ENCODE measurements at places on chromosomes 7 and 10. TPM values are rescaled to one million over a fixed set of nuclear protein-coding genes. Genes with fewer than 3 reads are reported as not detected.

DNA sequence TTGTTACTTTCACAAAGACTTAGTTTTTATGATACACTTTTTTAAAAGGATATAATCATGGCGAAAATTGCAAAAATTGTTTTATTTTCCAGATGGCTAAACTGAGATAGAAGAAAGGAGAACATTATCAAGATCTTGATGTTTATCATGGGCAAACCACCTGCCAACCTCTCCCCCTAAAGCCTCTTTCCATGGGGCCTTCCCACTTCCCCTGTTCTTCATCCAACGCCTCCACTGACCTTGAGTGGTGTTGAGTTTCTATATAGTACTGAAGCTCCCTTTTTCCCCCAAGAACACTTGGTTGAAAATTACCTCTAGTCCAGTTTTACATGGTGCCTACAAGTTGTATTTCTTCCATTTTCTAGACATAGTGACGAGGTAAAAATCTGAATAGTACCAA lies 5.0 kb downstream of the CREB3L2 start:
- H3K27me3 ChIP-seq = no peaks in the 10 kb centered on the region
- H3K4me3 ChIP-seq = no peak overlapping the region
- H3K27ac ChIP-seq = no peak overlapping the region
- peaks cover 3% of the 10 kb centered on the region for H3K36me3 ChIP-seq

GRCh38 chr7:105322655-105323277 lies 66.0 kb downstream of the SRPK2 start:
- no peak overlapping the region for H3K4me3 ChIP-seq
- no peaks in the 10 kb centered on the region for H3K27me3 ChIP-seq
- H3K36me3 ChIP-seq = no peaks in the 10 kb centered on the region
- H3K4me1 ChIP-seq = no peaks in the 10 kb centered on the region
- H3K27ac ChIP-seq = no peak overlapping the region
- no peak for DNase-seq

DNA sequence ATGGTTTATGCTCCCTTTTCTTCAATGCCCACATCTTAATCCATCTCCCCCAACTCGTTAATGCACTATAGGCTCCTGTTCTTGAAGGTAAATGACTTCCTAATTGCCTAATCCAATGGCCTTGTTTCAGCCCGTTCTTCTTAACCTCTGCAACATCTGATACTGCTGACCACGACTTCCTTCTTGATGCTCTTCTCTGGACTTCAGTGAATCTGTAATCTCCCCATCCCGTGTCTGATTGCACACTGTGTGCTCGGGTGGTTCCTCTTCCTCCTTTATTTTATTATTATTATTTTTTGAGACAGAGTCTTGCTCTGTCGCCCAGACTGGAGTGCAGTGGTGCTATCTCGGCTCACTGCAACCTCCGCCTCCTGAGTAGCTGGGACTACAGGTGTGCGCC lies 58.9 kb downstream of the HIPK2 start:
- no peak overlapping the region for H3K4me3 ChIP-seq
- H3K27ac ChIP-seq = no peak overlapping the region
- peaks cover 31% of the 10 kb centered on the region for H3K36me3 ChIP-seq
- H3K27me3 ChIP-seq = no peaks in the 10 kb centered on the region

GRCh38 chr10:24193330-24193729 lies 15.6 kb upstream of the KIAA1217 start:
- H3K27me3 ChIP-seq = no peaks in the 10 kb centered on the region
- H3K27ac ChIP-seq = no peak overlapping the region
- no peak for DNase-seq
- no peak overlapping the region for H3K4me3 ChIP-seq

FGF8 gene
- total RNA-seq = not detected

GRCh38 chr10:91742229-91742628 lies 56.0 kb upstream of the TNKS2 start:
- H3K27ac ChIP-seq = no peak overlapping the region
- H3K36me3 ChIP-seq = no peaks in the 10 kb centered on the region
- no peaks in the 10 kb centered on the region for H3K4me1 ChIP-seq
- H3K4me3 ChIP-seq = no peak overlapping the region
- DNase-seq = peak; percentile 1
- H3K27me3 ChIP-seq = peaks cover 7% of the 10 kb centered on the region

DNA sequence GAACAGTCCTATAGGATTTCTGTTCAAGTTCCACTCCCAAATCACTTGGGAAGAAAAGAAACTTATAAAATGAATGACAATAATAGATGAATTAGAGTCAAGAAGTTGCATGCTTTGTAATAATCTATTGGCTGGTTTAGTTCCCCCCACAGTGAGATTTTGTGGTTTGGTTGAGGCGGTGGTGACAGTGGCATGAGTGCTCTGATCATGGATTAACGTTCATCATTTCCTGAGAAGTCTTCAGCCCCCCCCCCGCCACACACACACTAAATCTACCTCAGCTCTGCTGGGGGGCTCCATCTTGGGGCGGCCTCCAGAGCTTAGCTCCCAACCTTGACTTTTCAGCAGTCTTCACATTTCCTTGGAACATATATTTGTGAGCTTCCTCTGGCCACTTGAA lies 121.7 kb downstream of the ABCA13 start:
- H3K27me3 ChIP-seq = no peaks in the 10 kb centered on the region
- no peak overlapping the region for H3K4me3 ChIP-seq
- DNase-seq = no peak
- no peaks in the 10 kb centered on the region for H3K36me3 ChIP-seq
- no peaks in the 10 kb centered on the region for H3K4me1 ChIP-seq
- H3K27ac ChIP-seq = no peak overlapping the region

DNA sequence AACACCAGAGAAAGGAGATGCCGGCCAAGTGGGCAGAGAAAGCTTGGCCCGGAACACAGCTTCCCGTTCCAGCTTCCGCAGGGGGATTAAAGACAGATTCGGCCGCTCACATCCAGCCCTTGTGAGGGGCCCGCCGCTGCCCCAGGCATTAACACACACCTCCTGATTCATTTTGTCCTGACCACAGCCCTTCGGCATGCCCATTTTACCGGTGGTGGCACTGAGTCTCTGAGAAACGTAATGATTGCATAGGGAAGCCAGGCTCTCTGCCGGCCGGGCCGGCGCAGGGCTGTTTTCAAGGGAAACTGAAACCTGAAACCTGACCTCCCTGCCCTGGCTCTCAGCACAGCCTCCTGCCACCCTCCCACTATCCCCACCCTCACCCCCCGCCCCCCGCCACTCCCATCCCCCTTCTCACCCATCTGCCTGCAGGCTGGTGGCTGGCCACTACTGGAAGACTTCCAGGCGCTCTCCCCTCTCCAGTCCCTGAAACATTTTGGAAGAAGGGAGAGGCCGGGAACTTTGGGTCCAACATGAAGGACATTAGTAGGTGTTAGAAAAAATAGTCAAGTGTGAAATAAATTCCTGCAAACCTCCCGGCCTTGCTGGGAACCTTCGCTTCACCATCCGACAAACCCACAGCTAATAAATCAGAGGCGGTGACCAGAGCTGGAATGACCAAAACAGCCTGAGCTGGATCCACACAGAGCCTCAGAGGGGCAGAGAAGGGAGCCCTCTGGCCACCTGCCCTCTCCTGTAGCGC lies 83.5 kb upstream of the CUX1 start:
- no peak overlapping the region for H3K27ac ChIP-seq
- H3K4me3 ChIP-seq = no peak overlapping the region
- no peaks in the 10 kb centered on the region for H3K36me3 ChIP-seq
- peak; percentile 47 for DNase-seq

- no peak overlapping the region for H3K4me3 ChIP-seq
- no peaks in the 10 kb centered on the region for H3K36me3 ChIP-seq
- no peaks in the 10 kb centered on the region for H3K4me1 ChIP-seq
- no peak for DNase-seq
These were observed 1142.9 kb upstream of the SORCS1 start for GRCh38 chr10:108307250-108307924.

- no peaks in the 10 kb centered on the region for H3K27me3 ChIP-seq
- H3K36me3 ChIP-seq = no peaks in the 10 kb centered on the region
- DNase-seq = no peak
- no peak overlapping the region for H3K27ac ChIP-seq
These were observed 230.1 kb downstream of the TCERG1L start for GRCh38 chr10:131081376-131081775.

CCDC136 gene
- 8.3 TPM for total RNA-seq

VIM gene
- total RNA-seq = 6,735 TPM

DNA sequence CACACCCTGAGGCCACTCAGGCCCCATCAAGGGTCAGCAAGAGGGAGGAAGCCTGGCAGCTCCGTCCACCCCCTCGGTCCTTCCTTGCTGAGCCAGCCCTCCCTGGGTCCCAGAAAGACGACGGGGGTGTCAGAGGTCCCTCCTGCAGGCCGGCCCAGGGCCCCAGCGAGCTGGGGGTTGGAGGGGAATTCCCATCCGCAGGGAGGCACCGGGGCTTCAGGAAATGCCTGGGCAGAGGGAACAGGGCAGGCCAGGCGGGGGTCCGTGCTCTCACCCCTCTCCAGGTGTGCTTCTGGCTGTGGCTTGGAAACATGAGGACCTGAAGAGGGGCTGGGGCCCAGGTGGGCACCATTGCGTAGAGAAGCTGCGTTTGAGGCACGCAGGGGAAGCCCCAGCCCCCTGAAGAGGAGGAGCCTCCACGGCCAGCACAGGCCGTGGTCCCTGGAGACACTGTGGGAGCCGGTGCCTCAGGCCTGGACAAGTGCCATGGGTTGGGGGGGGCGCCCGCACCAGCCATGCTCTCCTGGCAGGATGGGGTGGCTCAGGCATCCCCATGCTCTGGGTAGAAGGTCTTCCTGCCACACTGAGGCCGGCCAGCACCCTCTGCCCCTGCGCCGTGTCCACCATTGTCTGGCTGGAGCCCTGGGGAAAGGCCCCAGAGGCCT lies 66.7 kb downstream of the PDGFA start:
- peaks cover 7% of the 10 kb centered on the region for H3K4me1 ChIP-seq
- H3K27ac ChIP-seq = no peak overlapping the region

IFIT1B gene
- not detected for total RNA-seq

DNA sequence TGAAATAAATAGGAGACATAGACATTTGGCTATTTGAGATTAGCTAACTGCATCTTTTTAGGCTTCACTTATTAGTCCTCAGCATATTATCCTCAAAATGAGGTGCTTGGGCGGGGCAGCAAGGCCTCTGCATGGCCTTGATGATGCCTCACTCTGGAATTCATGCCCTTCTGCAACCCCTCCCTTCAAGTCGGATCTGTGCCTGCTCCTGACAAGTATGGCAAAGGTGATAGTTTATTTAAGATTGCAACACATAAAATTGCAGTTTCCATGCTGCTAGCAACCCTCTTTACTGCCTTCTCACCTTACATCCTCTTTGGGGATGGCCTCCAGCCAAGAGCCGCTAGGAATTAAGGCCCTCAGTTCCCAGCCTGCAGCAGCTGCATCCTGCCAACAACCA lies 241.3 kb upstream of the ADARB2 start:
- H3K4me1 ChIP-seq = no peaks in the 10 kb centered on the region
- no peak for DNase-seq
- H3K27ac ChIP-seq = no peak overlapping the region
- H3K36me3 ChIP-seq = no peaks in the 10 kb centered on the region
- H3K4me3 ChIP-seq = no peak overlapping the region

- H3K36me3 ChIP-seq = no peaks in the 10 kb centered on the region
- DNase-seq = peak; percentile 91
- no peak overlapping the region for H3K4me3 ChIP-seq
- peak overlapping the region; percentile 78 for H3K27ac ChIP-seq
These were observed 88.8 kb downstream of the GSAP start for GRCh38 chr7:77327067-77327931.

DNA sequence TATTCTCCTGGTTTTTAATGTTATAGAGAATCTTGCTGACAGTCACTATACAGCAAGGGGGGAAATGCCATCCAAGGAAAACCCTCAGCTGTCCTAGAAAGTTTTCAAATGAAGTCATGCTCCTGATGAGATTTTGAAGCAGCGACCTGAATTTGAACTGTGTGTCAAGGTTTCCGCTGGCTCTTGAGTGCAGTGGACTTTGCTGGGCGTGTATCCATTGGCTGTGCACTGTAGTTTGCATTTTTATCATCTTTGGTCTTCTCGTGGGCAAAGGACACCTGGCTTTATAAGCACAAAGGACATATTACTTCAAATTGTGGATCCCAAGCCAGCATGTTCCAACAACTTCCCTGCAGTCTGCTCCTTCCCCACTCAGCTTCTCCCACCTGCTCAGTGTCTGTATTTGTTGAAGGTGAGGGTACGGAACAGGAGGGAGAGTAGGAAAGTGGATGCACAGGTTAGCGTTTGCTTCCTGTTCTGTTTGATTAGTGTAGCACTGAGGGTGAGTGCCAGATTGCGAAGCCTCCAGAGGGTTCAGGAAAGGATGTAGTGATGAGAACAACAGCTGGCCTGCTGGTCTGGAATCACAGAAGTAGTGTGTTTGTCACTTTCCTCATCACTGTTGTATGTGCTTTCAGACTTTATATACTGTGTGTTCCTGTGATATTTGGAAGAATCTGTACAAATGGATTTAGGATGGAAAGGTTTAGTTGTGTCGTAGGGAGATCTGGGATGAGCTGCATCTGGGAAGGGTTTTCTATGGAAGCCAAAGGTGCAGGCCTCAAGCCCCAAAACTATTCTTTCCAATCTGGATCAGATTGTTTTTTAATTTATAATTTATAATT lies 204.8 kb downstream of the BMPER start:
- no peaks in the 10 kb centered on the region for H3K27me3 ChIP-seq
- peaks cover 3% of the 10 kb centered on the region for H3K4me1 ChIP-seq
- no peak overlapping the region for H3K4me3 ChIP-seq
